ENCODE measurements at places on chromosomes 7 and 10.
A peak's percentile ranks its signal among the peaks of the same experiment; 100 is the strongest.

DNA sequence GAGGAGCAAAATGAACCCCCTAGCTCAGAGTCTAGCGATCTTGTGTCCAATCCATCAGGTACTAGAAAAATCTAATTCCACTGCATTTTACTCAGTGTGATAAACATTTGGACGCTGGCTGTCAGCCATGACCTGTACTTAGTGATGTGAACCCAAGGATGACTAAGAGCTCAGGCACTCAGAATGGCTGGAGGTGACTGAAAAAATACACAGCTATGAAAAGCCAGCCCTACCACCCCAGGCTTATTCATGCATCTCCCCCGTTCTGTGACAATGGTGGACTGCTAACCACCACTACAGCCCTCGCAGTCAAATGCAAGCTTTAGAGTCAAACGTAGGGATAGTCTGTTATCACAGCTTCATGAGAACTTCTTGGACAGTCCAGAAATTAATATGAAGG is 14.9 kb downstream of the AFAP1L2 start:
- DNase-seq = no peak

DNA sequence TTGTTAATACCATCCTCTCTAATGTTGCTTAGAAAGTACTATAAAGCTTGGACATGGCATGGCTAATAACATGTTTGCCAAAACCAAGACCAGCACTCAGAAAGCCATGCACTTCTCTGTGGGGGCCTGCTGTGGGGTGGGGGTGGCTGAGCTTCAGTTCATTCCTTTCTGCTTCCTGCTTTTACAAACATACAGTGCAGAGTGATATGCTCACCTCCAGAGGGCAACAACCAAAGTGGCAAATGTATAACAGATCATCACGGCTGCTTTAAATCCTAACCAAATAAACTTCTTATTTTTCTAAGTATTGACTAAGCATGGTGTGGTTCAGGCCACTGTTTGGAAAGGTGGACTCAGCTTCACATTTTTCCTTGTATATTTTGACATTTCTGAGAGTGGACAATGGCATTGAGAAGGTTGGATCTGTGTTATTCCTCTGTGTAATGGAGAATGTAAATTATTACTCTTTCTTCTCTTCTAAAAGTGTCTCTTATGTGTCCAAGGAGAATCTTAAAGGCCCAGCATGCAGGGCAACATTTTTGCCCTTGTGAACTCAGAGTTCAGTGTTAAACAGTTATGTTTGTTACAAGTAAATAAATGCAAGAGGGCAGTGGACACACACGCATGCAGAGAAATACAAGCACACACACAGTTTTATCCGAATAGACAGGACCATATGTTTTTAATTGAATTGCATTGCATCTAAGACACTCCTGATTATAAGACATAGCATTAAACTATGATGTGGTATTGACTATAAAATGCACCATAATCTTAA is 186.1 kb downstream of the HERPUD2 start:
- DNase-seq = no peak

GRCh38 chr7:69893906-69894305 is 295.6 kb downstream of the AUTS2 start:
- no peak for DNase-seq

GRCh38 chr7:155188821-155189581 is 108.7 kb upstream of the INSIG1 start:
- no peak for DNase-seq

DNA sequence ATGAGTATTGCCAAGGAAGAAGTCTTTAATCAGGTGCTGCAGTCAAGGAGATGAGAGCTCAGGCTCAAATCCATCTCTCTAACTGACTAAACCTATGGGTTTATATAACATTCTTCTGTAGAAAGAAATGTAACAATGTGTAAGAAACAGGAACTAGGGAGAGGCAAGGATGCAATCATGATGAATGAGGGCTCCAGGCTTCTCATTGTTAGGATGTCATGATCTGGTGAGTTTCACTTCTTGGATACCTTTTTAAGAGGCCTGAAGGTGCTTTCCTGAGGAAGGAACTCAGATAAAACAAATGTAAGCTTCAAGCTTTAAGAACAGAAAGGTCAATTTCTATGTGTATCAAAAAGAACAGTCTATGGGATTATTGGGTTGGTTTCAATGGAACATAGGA is 30.8 kb upstream of the SCIN start:
- DNase-seq = no peak

DNA sequence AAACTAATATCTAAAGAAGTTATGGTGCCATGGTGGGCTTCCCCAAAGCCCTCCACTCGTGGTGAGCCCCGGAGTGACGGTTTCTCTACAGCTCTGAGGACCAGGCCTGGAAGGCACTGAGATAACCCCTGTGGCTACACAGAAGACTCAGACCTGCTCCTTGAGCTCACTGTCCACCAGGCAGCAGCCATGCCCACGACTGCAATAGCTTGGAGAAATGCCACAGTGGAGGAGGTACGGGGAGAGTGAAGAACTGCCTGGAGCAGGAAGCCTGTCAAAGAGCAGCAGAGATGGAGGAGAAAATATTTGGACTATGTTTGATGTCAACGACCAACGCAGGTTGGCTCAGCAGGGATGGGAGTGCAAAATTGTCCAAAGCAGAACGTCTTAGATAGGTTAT is 300.1 kb upstream of the NPSR1 start:
- no peak for DNase-seq

DNA sequence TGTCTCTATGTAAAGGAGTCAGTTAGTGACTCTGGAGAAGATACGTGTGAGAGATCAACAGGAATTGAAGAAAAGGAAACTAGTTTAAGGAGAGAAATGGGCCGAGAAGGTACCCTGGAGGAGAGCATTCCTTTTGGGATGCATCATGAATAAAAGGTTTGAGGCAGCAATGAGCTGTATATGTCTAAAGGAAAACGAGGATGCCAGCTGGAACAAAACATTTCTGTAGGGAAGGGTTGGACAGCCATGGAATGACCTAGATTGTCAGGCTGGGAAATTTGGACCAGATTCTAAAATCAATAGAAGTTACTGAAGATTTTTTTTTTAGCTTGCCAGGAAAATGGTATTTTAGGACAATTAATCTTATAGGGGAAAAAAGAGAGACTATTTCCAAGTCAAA is 17.2 kb upstream of the MPP7 start:
- no peak for DNase-seq

- DNase-seq = no peak
Observed at GRCh38 chr10:102113261-102113955, 6.8 kb downstream of the LDB1 start.

- no peak for DNase-seq
Observed at GRCh38 chr10:33291053-33291592, 43.3 kb downstream of the NRP1 start.

DNA sequence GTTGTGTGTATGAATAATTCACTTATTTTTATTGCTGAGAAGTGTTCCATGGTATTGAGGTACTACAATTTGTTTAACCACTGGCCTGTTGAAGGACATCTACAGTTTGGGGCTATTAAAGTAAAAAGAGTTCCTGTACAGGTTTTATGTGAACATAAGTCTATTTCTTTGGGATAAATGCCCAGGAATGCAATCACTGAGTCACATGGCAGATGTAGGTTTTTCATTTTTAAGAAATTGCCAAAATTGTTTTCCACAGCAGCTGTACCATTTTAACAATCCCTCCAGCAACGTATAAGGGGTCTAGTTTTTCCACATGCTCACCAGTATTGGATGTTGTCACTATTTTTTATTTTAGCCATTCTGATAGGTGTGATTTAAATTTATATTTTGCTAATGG is 243.9 kb downstream of the TNS3 start:
- DNase-seq = no peak

- no peak for DNase-seq
Observed at GRCh38 chr7:151770232-151770631, 106.7 kb downstream of the PRKAG2 start.

DNA sequence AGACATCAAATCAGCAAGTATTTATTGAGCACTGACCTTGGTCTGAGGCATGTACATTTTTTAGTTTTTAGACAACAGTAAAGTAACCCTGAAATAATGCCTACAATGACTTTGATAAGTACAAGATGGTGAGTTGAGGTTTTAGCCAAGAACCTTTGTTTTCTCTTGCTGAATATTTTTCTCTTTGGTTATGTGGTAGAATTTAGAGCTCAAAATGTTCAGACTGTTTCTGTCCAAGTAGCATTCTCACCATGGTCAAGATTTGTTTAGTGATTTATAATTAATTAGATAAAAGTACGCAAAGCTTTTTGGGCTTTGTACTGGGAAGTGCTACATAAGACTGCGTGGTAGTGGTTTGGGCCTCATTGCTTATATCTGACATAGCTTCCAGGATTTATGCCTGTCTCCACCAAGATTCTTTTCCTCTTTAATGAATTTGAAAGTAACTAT is 102.4 kb downstream of the KAT6B start:
- DNase-seq = no peak

- DNase-seq = no peak
Observed at GRCh38 chr7:92075455-92076158, 58.7 kb downstream of the CYP51A1 start.

DNA sequence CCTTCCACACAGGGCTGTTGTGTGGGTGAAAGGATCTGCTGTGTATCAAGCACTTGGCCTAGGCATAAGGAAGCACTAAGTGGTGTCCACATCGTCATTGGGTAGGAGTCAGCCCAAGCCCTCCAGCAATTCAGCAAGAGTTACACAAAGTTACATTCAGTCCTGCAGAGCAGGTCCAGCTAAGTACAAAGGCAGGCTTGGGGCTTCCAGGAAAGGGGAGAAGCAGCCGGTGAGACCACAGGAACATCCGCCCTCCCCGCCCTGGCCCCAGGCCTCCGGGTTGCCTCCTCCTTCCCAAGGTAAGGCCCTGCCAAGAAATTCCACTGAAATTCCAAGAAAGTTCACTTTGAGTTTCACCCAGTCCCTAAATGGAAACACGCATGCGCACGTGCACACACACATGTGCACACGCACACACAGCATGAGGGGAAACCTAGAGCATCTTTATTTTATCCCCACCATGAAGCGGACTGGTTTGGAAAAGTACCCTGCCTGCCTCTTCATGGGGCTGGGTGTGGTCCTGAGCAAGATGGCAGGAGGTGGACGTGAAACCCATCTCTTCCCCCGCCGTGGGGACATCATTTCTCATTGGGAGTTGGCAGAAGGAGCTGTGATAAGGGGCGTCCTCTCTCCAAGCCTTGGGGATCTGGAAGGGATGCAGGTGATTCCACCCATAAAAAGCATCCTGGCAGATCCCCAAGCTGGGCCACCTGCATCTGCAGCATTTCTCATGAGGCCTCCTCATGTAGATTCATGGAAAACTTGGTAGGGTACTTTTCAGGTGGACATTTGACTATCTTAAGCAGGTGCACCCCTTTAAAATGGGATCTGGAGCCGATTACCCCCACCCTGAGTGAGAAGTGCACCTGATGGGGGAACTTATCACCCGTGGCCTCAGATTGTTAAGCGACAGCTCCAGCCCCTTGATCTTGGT is 69.1 kb upstream of the NANOS1 start:
- no peak for DNase-seq

DNA sequence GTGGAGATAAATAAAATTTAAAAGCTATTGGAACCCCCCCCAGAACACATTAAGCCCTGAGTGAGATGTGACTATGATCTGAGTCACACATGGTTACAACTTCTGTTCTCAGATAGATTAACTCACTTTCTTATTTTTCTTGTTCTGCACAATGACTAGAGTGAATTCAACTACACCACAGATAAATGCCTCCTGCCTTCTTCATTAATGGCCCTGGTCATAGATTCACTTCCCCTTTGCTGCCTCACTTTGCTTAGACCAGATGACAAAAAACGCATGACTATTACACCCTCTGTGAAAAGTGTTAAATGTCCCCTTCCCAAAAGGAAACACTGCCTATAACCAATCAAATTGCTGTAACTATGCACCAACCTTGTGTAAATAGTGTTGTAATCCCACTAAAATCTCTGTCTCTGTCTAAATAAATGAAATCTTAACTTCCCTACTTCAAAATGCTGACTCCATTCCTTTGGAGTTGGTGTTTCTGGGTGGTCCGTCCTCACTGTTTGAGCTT is 49.4 kb downstream of the AKR1D1 start:
- DNase-seq = no peak

GRCh38 chr7:55071411-55072175 is 52.8 kb downstream of the EGFR start:
- no peak for DNase-seq

DNA sequence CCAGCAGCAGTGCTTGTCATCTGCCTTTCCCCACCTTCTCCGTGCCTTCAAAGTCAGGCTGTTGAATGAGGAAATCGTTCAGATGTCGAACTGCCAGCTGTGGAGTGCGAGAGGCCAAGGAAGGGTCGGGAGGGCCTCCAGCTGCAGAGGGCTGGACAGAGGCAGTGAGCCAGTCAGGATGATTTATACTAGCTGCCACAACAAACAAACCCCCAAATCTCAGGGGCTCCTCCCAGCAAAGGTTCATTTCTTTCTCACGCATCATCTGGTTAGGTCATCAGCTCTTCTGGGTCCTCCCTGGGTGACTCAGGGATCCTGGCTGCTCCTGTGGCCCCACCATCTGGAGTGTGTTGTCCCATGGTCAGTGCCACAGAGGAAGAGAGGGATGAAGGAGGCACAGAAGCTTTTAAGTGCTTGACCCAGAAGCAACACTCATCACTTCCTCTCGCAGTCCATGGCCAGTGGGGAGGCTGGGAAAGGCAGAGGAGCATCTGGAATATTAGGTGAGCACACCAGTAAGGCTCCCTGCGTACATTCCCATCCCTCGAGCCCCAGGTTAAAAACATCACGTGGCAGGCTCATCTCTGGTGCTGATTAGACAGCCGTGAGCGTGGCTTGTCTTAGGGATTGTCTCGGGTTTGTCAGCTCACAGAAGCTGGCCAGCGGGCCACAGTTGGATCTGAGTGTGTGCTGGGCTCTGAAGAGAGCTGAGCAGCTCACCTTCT is 140.7 kb downstream of the RGS10 start:
- no peak for DNase-seq

- DNase-seq = no peak
Observed at GRCh38 chr10:69107176-69107490, 16.8 kb upstream of the VPS26A start.

GRCh38 chr10:86872757-86873156 is 84.7 kb downstream of the MMRN2 start:
- peak; percentile 51 for DNase-seq

DNA sequence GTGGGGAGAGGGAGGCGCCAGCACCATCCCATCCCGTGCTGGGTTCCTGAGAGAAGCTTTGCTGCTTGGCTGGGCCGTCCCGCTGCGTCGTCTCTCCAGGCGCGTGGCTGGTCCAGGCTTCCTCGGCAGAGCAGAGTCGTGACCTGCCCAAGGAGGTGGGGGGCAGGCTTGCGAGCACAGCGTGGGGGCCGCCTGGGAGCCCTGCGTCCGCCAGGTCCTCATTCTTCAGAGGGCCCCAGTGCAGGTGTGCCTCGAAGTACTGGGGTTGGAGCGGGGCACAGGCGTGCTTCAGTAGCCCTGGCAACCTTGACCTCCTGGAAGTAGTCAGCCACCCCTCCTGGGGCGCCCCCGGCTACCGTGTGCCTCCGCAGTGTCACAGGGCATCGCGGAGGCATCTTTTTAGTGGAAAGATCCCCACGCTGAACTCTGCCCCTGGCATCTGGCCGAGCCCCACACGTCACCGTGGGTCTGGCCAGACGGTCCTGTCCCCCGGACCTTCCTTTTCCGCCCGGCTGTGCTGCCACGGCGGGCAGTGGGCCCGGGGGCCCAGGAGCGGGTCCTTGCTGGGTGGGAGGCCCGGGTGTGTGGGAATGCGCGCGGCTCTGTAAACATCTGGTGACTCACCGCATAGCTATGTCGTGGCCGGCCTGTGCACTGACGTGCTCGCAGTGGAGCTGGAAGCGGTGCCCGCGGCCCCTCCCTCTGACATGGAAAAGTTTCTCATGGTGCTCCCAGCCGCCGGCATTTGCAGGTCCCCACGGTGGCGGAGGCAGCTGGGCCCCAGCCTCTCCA is 6.4 kb downstream of the MAFK start:
- DNase-seq = no peak

GRCh38 chr10:43809211-43809930 is 160.7 kb upstream of the ZNF32 start:
- no peak for DNase-seq

GRCh38 chr7:30434140-30434799 is 44.3 kb downstream of the NOD1 start:
- DNase-seq = no peak

Measured in NCI-H446 (cell line).